Upper lobe of right lung (tissue), 1 donor: ENCODE measurements at places on chromosomes 1 and 21. TPM values are rescaled to one million over a fixed set of nuclear protein-coding genes. Genes with fewer than 3 reads are reported as not detected.

The COL9A2 gene
- 3.8 TPM for total RNA-seq

The GABPA gene
- 27.8 TPM for total RNA-seq

The TNNT2 gene
- total RNA-seq = 6.4 TPM

The PIK3R3 gene
- total RNA-seq = 79.8 TPM

The ARTN gene
- 0.43 TPM for total RNA-seq

The KPRP gene
- not detected for total RNA-seq

The LAMC2 gene
- 42.2 TPM for total RNA-seq

The NMNAT2 gene
- 0.38 TPM for total RNA-seq

The KCNJ15 gene
- 80.1 TPM for total RNA-seq

The CR1 gene
- 11.4 TPM for total RNA-seq

The S100A2 gene
- 5.6 TPM for total RNA-seq

The OR14A2 gene
- total RNA-seq = not detected

The SNRNP40 gene
- 35.2 TPM for total RNA-seq

The SH3BGR gene
- 3.1 TPM for total RNA-seq

The PIK3C2B gene
- total RNA-seq = 47.3 TPM

The CFAP107 gene
- not detected for total RNA-seq
